ENCODE measurements at places on chromosomes 6 and 20. TPM values are rescaled to one million over a fixed set of nuclear protein-coding genes. Genes with fewer than 3 reads are reported as not detected.

The BCL2L1 gene
- total RNA-seq: 76.6 TPM

The TRIM15 gene
- total RNA-seq: not detected

- ATAC-seq: peak; percentile 80
These were observed 73.4 kb downstream of the GFOD1 start for GRCh38 chr6:13413900-13414555.

- ATAC-seq: peak; percentile 61
These were observed 12.8 kb upstream of the SNAI1 start for GRCh38 chr20:49969946-49970345.

DNA sequence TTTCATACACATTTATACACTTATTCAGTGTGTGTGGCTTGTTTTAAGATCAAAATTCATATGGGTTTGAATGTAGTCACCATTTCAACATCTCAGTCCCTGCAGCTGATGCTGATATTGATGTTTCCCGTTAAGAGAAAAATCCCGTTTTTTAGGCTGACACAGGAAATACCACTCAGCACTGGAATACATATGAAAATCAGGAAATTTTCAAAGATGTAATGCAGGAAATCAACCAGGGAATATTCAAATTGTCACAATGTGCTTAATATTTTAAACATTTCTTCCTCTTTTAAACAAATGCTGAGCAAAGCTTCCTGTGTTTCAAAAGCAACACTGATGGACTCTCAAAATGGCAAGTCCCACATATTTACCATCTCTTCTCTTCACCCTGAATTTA, 94.5 kb upstream of the MARCKS start:
- ATAC-seq: no peak

GRCh38 chr6:55886185-55886836, 10.9 kb upstream of the BMP5 start:
- ATAC-seq: no peak

The SLC17A2 gene
- total RNA-seq: not detected

The RIPPLY2 gene
- not detected for total RNA-seq

DNA sequence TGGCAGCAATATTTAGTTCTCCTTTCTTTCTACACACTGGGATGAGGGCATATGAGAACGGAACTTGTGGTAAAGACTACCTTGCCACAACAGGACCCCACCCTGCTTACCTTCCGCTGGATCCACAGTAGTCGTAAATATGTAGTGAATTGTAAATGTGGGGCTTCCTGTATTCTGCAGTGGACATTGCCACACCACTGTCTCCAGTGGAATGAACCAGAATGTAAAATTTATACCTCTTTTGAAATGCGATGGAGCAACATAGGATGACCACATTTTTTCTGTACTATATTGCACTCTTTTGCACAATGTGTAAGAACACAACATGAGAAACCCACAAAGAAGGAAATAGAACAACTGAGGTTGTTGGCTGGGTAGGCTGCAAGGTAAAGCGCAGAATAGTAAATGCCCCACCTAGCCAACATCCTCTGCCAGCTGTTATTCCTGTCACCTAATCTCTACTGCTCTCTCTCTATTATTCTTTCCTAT, 16.1 kb upstream of the RIPOR2 start:
- ATAC-seq: peak; percentile 58

- ATAC-seq: peak; percentile 81
These were observed 32.6 kb upstream of the FAM83D start for GRCh38 chr20:38893565-38894090.

GRCh38 chr6:148739822-148740128, 7.1 kb upstream of the UST start:
- no peak for ATAC-seq

- no peak for ATAC-seq
These were observed 208.0 kb downstream of the EYA2 start for GRCh38 chr20:47102629-47103028.

GRCh38 chr6:41443616-41444525, 102.3 kb upstream of the FOXP4 start:
- no peak for ATAC-seq

The SLC26A8 gene
- total RNA-seq: 0.04 TPM

The C20orf202 gene
- 0.24 TPM for total RNA-seq

- ATAC-seq: no peak
These were observed 138.0 kb downstream of the GJA1 start for GRCh38 chr6:121573481-121573880.

- no peak for ATAC-seq
These were observed 129.0 kb downstream of the MMS22L start for GRCh38 chr6:97154015-97154414.

DNA sequence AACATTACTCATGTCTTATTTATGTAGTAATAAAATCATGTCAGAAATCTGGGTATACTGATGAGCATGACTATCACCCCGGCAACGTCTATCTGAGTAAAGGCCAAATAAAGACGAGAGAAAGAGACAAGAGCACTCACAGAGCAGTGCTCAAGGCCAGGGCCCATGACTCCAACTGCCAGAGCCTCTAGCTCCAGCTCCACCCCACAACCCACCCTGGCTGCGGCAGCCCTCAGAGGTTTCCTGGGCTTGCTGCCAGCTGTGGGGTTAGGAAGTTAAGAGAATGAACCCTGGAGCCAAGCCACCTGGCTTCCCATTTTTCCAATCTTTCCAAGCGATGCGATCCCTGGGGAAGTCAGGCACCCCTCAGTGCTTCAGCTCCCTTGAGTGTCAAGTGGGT, 92.0 kb upstream of the PAX1 start:
- ATAC-seq: no peak

- ATAC-seq: peak; percentile 57
These were observed 49.4 kb upstream of the CD83 start for GRCh38 chr6:14068133-14068532.

DNA sequence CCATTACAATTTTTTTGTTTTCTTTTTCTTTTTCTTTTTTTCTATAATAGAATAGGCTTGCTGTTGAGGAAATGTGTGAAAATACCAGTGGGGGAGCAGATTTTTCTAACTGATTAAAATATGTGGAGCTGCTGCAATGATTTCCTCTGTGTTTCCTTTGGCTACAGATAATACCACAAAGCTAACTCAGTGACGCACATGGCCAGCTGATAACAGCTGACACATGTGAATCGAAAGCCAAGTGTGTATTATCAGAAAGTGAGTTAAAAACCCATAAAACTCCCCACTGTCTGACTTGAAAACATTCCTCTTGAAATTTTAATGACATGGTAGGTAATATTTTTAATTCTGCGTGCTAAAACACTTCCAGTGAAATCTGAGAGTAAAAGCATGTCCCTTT, 70.8 kb upstream of the AHI1 start:
- no peak for ATAC-seq

DNA sequence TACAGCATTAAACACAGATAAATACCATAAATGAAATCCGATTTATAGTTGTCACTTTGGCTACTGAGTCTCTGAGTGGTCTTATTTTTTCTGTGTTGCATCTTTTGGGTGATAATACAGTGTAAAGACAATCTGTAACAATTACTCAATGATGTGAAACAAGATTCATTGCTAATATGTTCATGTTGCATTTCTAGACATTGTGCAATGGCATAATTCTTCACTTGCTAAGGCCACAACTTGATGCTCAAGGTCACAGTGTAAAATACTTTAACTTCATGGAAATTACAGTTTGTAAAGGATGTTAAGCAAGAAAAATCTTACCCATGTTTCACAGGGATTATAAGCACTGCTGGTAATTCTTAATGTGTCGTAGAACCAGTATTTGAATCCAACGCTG, 74.9 kb upstream of the SMLR1 start:
- no peak for ATAC-seq

- ATAC-seq: peak; percentile 57
These were observed 59.1 kb downstream of the ADGRF1 start for GRCh38 chr6:46983007-46983411.

The TFAP2A gene
- 59.6 TPM for total RNA-seq

GRCh38 chr20:53902968-53903651, 167.3 kb downstream of the BCAS1 start:
- ATAC-seq: no peak

The HTR1E gene
- not detected for total RNA-seq

The C4B gene
- 5.3 TPM for total RNA-seq

DNA sequence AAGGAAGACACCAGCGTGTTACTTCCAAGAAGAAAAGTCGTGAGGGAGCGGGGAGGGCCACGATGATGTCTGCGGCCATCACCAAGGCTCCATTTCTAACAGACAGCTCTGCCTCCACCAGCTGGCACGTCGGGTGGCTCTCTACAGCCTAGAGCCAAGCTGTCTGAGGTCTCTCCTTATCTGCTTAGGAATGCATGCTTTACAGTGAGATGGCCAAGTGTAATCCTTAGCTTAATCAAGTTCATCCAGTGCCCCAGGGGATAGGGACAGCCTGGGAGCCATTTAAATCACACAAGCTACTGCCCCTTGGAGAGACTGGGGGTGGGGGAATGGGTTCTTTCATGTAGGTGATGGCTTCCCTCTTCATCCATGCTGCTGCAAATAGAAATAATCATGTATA, 213.8 kb upstream of the CST7 start:
- no peak for ATAC-seq

DNA sequence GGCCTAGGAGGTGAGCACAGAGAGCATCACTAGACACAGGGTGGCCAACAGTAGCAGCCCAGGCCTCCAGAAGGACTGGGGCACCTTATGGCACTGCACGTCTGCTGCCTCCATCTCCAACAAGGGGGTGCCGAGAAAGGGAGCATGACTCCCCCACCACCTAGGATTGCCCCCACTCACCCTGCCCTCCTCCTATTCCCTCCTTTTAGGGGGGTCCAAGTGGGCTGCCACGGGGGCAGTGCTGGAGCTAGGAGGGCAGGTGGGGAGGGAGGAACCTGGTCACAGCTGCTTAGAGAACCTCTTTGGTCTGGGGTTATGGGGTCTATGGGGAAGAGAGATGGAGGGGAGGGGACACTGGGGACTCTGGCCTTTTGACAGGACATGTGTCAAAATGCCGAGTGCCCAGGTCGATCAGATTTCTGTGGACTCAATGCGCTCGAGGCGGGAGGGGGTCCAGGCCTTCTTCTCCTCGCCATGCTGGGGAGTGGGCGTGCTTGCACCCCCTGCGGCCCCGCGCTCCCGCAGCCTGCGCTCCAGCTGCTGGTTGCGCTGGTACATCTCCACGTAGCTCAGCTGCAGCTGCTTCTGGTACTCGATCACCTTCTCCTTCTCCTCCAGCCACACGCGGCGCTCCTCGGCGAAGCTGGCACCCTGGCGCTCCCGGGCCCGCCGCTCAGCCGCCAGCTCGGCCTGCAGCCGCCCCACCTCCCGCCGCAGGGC, 4.5 kb upstream of the FASTKD5 start:
- no peak for ATAC-seq

The COL9A1 gene
- total RNA-seq: not detected

GRCh38 chr20:11338496-11339306, 579.0 kb upstream of the BTBD3 start:
- no peak for ATAC-seq

- no peak for ATAC-seq
These were observed 12.9 kb upstream of the ADTRP start for GRCh38 chr6:11791354-11792107.

The CARMIL1 gene
- total RNA-seq: 18.2 TPM

DNA sequence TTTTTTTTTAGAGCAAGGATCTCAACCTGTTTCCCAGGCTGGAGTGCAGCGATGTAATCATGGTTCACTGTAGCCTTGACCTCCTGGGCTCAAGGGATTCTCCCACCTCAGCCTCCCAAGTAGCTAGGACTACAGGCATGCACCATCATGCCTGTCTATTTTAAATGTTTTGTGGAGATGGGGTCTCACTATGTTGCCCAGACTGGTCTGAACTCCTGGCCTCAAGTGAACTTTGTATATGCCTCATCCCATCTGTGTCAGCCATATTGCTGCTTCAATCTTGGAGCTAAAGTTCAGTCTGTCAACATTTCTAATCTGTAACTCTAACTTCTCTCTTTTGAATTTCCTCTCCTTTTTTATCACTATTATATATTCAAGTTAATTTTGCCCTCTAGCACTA, 54.3 kb downstream of the CD164 start:
- no peak for ATAC-seq

Measured in esophagus mucosa (tissue), 1 donor.